ENCODE measurements at places on chromosomes 11 and 22. TPM values are rescaled to one million over a fixed set of nuclear protein-coding genes. Genes with fewer than 3 reads are reported as not detected.

GRCh38 chr11:118679483-118679882, at the start of gene TREH:
Gene TREH (minus strand): TSS chr11:118679650. CDS start chr11:118679627, 23 bp downstream.
- DNase-seq: no peak

- no peak for DNase-seq
Measured at GRCh38 chr11:119365071-119365591, 16.4 kb downstream of the USP2 start.

The PRR14L gene
- total RNA-seq: 69.8 TPM

- DNase-seq: no peak
Measured at GRCh38 chr11:23212807-23213206, 352.5 kb upstream of the CCDC179 start.

The ANO9 gene
- 0.82 TPM for total RNA-seq

- DNase-seq: peak; percentile 86
Measured at GRCh38 chr11:77559686-77560401, 29.9 kb upstream of the AQP11 start.
